Smooth muscle cell of the pulmonary artery (primary cell): ENCODE measurements at places on chromosomes 3 and 15. TPM values are rescaled to one million over a fixed set of nuclear protein-coding genes. Genes with fewer than 3 reads are reported as not detected.

CASR gene
- not detected in 2 replicates for total RNA-seq

SCN5A gene
- total RNA-seq: 0.23 and 0.72 TPM in 2 replicates

C3orf20 gene
- under 0.01 and 0.07 TPM in 2 replicates for total RNA-seq

PDIA3 gene
- 1,033 and 1,111 TPM in 2 replicates for total RNA-seq

CPN2 gene
- total RNA-seq: not detected in 2 replicates

LRRC2 gene
- total RNA-seq: 0.36 and 1.5 TPM in 2 replicates

CHCHD6 gene
- 8.7 and 12.1 TPM in 2 replicates for total RNA-seq
